Activated naive CD4-positive, alpha-beta T cell treated with anti-CD3 and anti-CD28 coated beads, Interleukin-2, amount 10 ng/mL, durations not matched to agents 7 days and 5 days (primary cell): ENCODE measurements at places on chromosomes 5 and 9.
A peak's percentile ranks its signal among the peaks of the same experiment; 100 is the strongest.

GRCh38 chr9:89048616-89049015, 57.3 kb downstream of the S1PR3 start:
- no peak overlapping the region for H3K27ac ChIP-seq
- no peaks in the 10 kb centered on the region for H3K4me1 ChIP-seq

DNA sequence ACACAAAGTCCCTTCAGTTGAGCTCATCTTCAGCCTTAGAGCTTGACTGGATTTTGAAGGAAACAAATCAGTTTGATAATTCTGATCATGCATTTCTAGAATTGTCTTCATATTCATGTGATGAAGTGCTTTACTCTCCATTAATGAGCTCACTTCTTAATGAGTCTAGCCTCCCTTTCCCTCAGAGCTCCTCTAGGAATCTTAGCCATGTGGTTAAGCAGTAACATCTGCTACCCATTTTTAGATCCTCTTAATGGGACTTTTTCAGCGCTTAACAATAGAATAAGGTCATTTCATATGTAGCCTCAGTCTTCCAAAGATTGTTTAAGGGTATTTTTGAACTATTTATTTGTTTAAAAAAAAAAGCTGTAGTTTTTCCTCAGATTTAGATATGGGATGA, 36.9 kb upstream of the LURAP1L start:
- H3K4me1 ChIP-seq = no peaks in the 10 kb centered on the region
- H3K4me3 ChIP-seq = no peak overlapping the region
- H3K36me3 ChIP-seq = no peaks in the 10 kb centered on the region

- H3K4me1 ChIP-seq = no peaks in the 10 kb centered on the region
- H3K36me3 ChIP-seq = no peaks in the 10 kb centered on the region
- no peak overlapping the region for H3K4me3 ChIP-seq
- DNase-seq = no peak
These were observed 511.7 kb upstream of the KLF4 start for GRCh38 chr9:108001237-108001636.

DNA sequence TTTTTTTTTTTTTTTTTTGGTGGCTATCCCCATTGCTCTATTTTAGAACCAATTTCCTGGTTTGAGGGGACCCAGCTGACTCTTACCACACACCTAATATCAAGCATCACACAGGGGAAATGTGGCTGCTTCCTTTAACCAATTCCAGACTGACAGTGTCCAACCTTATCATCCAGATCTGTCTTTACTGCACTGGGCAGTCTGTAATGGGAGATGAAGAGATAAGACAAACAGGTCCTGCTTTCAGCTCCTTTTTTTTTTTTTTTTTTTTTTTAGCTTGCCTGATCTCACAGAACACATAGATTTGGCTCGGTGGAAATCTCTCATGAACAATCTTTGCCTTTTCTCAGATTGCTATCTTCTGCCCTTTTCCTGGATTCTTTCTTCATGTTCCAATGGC, 198.8 kb upstream of the TYRP1 start:
- DNase-seq = no peak
- no peaks in the 10 kb centered on the region for H3K36me3 ChIP-seq
- H3K27ac ChIP-seq = no peak overlapping the region
- H3K4me3 ChIP-seq = no peak overlapping the region
- H3K4me1 ChIP-seq = no peaks in the 10 kb centered on the region
- no peaks in the 10 kb centered on the region for H3K27me3 ChIP-seq

DNA sequence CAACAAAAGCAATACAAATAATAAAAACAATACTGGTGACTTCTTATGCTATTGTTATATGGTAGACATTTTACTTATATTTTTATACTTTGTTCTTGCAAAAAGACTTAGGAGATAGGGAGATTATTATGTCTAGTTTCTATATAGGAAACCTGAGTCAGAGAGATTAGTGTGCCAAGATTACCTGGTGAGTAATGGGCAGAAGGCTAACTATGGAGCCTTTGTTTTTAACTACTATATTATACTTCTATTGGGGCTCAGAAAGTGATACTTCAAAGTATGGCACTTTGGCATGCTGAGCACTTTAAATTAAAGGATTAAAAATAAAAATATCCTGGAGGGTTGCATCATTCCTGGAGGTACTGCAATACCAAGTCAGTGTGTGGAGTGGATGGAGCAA, 117.5 kb upstream of the CLINT1 start:
- no peak for DNase-seq
- no peaks in the 10 kb centered on the region for H3K4me1 ChIP-seq
- no peak overlapping the region for H3K27ac ChIP-seq
- peaks cover 53% of the 10 kb centered on the region for H3K27me3 ChIP-seq
- H3K36me3 ChIP-seq = no peaks in the 10 kb centered on the region
- H3K4me3 ChIP-seq = no peak overlapping the region

DNA sequence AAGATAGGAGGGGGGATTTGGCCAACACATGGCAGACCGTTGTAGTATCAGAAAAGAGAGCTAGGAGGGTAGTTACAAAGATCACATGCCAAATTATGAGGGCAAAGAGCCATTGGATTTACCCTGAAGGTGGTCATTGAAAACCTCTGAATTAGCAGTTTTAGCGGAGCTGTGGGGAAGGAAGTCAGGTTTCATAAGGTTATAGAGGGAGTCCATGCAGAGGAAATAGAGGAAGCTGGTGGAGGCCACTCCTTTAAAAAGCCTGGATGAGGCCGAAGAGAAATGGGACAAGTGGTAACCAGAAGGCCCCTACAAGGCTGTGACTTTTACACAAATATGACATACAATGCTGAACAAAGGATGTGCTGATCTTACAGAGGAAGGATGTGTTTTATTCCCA, 13.2 kb downstream of the DOCK8 start:
- H3K27me3 ChIP-seq = peaks cover 4% of the 10 kb centered on the region
- peaks cover 6% of the 10 kb centered on the region for H3K4me1 ChIP-seq
- no peak overlapping the region for H3K27ac ChIP-seq
- no peak for DNase-seq

- H3K4me3 ChIP-seq = no peak overlapping the region
- DNase-seq = no peak
- peaks cover 39% of the 10 kb centered on the region for H3K27me3 ChIP-seq
- H3K4me1 ChIP-seq = no peaks in the 10 kb centered on the region
These were observed 10.8 kb upstream of the CPLX2 start for GRCh38 chr5:175860531-175861045.

DNA sequence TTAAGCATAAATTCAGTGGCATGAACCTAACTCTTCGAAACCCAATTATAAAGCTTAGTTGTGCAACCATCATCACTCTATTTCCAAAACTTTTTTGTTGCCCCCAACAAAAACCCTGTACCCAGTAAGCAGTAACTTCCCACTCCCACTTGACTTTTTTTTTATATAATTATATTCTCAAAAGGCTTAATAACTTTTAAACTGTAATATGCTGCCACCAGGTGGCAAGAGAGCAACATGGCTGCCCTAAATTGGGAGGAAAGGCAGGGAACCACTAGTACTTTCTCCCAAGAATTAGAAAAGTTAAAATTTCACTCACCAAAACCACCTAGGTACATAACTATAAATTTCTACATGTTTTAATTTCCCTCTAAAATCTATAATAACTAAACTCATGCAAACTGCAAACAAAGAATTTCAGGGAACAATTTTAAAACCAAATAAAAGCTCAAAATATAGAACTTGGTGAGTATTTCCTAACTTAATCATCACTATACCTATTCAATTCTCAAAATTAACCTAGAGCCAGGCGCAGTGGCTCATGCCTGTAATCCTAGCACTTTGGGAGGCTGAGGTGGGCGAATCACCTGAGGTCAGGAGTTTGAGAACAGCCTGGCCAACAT, 50.2 kb upstream of the RNF38 start:
- DNase-seq = peak; percentile 45
- peaks cover 7% of the 10 kb centered on the region for H3K4me1 ChIP-seq
- no peak overlapping the region for H3K27ac ChIP-seq
- no peaks in the 10 kb centered on the region for H3K36me3 ChIP-seq
- H3K27me3 ChIP-seq = no peaks in the 10 kb centered on the region
- H3K4me3 ChIP-seq = no peak overlapping the region

DNA sequence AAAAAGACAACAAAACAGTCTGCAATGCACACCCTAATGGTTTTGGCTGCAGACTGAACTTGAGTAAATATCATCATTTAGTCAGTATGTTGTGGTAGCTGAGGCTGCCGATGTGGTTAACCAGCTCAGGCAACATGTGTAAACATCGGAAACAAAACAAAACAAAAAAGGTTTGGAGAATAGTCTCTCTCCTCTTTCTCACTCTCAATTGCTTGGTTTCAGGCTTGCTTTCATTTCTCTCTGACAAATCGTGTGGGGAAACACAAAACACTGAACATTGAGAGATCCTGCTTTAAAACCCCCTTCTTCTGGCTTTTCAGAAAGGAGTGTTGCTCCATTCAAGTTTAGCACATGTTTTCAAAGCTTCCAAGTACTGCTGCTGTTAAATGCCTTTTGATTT, 453.3 kb downstream of the BNC2 start:
- no peaks in the 10 kb centered on the region for H3K36me3 ChIP-seq
- no peak overlapping the region for H3K4me3 ChIP-seq
- no peaks in the 10 kb centered on the region for H3K4me1 ChIP-seq
- no peaks in the 10 kb centered on the region for H3K27me3 ChIP-seq

DNA sequence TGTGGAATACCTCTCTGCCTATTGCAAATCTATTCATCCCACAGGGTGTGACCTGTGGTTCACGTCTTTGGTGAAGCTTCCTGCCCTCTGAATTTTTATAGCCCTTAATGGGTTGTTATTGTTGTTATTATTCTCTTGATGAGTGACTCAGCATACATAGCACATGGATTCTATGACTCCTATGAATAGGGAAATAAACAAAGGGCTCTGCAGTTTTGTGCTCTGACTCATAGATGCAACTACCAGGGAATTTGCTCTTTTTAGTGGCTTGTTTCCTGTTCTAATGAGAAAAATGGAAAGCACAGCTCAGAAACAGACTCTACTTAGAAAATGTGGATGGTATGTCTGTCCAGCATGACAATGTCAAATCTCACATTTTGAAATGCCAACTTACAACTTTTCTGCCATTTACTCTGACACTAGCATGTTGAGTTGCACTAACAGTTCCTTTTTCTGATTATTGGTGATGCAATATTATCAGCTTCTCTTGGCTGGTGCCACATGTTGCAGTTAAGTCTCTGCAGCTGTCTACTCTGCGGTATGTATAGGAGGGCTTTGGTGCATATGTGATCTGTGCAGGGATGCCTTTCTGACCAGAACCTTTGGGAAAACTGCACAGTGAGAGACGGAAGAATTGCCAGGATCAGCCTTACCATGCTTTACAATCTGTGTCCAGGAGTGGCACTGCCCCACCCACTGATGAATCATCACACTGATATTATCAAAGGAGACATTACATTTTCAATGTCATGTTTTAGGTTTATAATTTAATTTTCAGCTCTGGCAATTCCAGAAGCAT, 996.4 kb upstream of the WWC1 start:
- no peaks in the 10 kb centered on the region for H3K27me3 ChIP-seq
- H3K27ac ChIP-seq = no peak overlapping the region
- DNase-seq = no peak
- H3K36me3 ChIP-seq = no peaks in the 10 kb centered on the region
- H3K4me3 ChIP-seq = no peak overlapping the region

DNA sequence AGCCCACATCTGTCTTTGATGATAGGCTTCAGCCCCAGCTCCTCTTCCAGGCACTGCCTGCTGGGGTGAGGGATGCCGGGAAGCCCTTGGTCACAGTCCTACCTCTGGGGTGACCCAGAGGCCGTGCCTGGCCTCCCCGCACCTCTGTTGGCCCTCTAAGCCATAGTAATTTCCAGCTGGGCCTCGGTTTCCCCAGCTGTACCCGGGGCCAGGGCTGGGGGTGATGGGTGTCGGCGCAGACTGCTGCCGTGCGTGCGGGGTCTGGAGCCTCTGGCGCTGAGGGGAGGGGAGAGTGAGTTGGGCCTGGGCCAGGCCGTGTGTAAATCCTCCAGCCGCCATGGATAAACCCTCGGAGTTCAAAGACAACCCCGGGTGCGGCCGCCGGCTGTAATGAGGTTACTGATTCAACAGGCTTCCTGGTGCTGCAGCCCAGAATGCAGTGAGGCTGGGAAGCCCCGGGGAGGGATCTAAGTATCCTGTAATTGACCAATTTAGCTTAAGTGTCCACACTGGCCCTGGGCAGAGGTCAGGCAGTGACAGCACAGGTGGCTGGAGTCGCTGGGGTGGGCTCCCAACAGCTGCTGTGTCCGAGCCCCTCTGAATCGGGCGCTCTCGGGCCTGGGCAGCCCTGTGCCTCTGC, 7.1 kb downstream of the RXRA start:
- no peak overlapping the region for H3K4me3 ChIP-seq
- DNase-seq = no peak
- H3K27ac ChIP-seq = no peak overlapping the region
- H3K36me3 ChIP-seq = no peaks in the 10 kb centered on the region
- peaks cover 27% of the 10 kb centered on the region for H3K27me3 ChIP-seq

- peak; percentile 54 for DNase-seq
- peaks cover 22% of the 10 kb centered on the region for H3K27me3 ChIP-seq
- H3K27ac ChIP-seq = peak overlapping the region; percentile 82
- H3K4me1 ChIP-seq = peaks cover 71% of the 10 kb centered on the region
These were observed 41.8 kb upstream of the CDKN2B start for GRCh38 chr9:22050924-22051323.

DNA sequence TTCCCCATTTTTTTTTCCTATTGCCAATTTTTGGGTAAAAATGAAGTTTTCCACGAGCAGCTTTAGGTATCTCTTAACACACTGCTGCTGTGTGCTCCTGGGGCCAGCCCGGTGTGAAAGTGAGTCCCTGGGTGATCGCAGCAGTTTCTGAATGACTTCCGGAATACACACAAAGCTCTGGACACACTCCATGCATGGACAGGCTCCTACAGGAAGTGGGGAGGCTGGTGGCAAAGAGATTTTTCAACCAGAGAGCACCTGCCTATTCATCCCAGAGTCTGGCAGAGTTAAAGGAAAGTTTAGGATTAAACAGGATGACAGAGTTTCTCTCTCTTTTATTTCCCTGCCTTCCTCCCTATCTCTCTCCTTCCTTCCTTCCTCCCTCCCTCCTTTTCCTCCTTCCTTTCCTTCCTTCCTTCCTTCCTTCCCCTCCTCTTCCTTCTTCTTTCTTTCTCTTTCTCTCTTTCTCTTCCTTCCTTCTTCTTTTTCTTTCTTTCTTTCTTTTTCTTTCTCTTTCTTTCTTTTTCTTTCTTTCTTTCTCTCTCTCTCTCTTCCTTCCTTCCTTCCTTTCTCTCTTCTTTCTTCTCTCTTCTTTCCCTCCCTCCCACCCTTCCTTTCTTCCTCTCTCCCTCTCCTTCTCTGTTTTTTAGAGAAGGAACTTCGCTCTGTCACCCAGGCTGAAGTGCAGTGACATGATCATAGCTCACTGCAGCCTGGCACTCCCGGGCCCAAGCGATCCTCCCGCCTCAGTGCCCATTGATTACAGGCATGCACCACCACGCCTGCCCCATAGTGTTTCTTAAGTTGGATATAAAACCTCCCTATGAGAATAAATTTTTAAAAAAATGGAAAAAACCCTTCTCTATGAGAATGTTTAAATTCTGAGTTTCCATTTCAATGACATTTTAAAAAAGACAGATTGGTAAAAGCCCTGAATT, 38.7 kb upstream of the UBTD2 start:
- no peaks in the 10 kb centered on the region for H3K36me3 ChIP-seq
- no peak for DNase-seq
- H3K27me3 ChIP-seq = peaks cover 10% of the 10 kb centered on the region
- H3K4me1 ChIP-seq = no peaks in the 10 kb centered on the region
- no peak overlapping the region for H3K27ac ChIP-seq

GRCh38 chr9:116737152-116737546, 50.0 kb downstream of the TRIM32 start:
- DNase-seq = peak; percentile 68
- H3K4me3 ChIP-seq = no peak overlapping the region
- H3K27me3 ChIP-seq = peaks cover 8% of the 10 kb centered on the region
- no peaks in the 10 kb centered on the region for H3K4me1 ChIP-seq
